Gastrocnemius medialis (tissue), 4 donors: ENCODE measurements at places on chromosomes 3 and 15. TPM values are rescaled to one million over a fixed set of nuclear protein-coding genes. Genes with fewer than 3 reads are reported as not detected.

The MEGF11 gene
- total RNA-seq: not detected

The LRRC2 gene
- 97.0 TPM for total RNA-seq

The MUC13 gene
- not detected for total RNA-seq

- DNase-seq: no peak
These were observed 167.5 kb downstream of the ADAMTS9 start for GRCh38 chr3:64520334-64520733.

DNA sequence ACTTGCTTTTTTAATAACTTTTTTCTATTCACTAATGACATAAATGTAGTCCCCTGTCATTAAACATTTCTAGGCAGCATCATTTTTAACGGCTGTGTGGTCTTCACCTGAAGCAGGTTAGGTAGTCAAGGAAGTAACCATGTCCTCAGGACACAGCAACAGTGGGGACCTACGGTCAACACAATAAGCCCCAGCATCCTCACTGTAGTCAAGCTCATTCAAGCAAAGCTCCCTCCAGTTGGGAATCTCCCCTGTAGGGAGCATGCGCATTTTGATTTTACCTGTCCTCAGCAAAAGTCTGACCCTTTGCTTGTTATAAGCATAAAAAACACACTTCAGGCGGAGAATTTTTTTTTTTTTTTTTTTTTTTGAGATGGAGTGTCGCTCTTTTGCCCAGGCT, 151.4 kb downstream of the SHQ1 start:
- no peak for DNase-seq

The COMMD2 gene
- total RNA-seq: 7.9 TPM

GRCh38 chr3:16085410-16085809, 89.1 kb upstream of the GALNT15 start:
- DNase-seq: no peak

The THPO gene
- total RNA-seq: 2.5 TPM

DNA sequence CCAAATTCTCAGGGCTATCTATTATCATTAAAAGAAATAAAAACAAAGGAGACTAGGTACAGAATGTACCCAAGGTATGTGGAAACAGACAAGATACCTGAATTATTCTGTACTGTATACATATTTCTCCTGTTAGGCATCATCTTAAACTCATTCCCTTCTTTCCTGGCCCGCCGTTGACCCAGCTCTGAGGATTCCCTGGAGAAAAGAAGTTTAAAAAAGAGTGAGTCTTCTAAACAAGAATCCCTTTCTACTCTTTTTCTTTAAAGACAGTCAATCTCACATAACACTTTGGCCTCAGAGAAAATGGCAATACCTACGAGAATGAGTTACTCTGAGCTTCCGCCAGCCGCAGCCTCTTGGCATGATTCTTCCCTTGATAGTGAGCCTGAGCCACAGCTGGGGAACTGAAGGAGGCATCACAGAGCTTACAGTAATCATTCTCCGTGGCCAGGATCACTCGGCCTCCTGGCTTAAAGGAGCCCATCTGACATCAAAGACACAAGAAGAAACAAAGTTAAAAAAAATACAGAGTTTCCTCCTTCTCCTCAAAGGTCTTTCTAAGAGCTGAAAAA, 44.2 kb downstream of the ZMAT3 start:
- DNase-seq: no peak
